ENCODE measurements at places on chromosomes 16 and 17. TPM values are rescaled to one million over a fixed set of nuclear protein-coding genes. Genes with fewer than 3 reads are reported as not detected.

Gene NLRC3
- total RNA-seq, result 1.6 TPM

Gene TCAP
- total RNA-seq, result 2.0 TPM

Gene ZDHHC7
- 48.8 TPM for total RNA-seq

Gene RNF227
- total RNA-seq, result 5.7 TPM

Gene CDH1
- total RNA-seq, result 55.7 TPM

Gene DHRS7C
- total RNA-seq, result not detected

Gene ARL16
- 31.8 TPM for total RNA-seq

DNA sequence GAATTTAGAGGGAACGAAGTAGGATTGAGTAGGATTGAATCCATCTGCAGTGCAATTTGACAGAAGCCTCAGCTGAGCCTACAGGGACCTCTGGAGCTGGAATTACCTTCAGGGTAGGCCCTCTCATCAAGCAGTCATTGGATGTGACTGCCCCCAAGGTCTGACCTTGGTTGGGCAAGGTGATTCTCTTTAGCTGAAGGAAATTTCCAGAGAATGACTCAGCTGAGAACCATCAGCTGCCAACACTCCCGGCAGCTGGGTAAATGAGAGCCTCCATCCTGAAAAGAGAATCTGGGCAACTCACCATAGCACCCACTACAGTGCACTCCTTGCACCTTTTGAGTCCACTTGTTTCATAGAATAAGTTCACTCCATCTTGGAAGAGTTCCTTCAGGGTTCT is 113.5 kb upstream of the MED13 start:
- no peak for DNase-seq

- no peak for DNase-seq
Observed at GRCh38 chr16:12439399-12440227, 364.1 kb downstream of the CPPED1 start.

DNA sequence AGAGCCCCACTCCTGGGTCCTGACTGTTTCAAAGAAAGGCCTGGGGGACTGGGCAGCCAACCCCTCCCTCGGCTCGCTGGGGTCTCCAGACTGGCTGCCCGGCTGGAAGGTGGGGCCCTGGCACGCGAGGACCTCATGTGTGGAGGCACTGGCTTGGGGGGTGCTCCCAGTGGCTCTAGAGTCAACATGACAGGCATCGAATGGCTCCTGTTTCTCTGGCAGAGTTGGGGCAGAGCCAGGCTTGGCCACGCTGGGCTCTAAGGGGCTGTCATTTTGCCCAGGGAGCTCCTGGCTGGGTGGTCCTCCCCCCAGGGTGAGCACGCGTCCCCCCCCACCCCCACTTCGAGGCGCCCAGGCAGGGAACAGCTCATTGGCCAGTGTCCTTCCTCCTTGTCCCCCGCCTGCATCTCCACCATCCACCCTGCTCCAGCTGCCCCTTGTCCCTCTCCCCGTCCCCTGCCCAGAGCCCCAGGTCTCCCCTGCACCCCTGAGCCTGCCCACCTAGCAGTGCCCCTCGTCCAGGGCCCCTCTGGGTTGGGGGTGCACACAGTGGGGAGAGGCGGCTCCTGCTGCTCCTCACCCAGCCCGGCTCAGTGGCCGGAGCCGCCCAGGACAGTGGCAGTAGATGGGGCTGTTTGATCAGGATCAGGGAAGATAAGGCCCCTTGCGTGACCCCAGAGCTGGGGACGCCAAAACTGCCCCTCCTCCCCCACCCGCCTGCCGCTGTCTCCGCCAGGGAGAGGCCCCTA is 2.7 kb downstream of the GCGR start:
- DNase-seq, result no peak

DNA sequence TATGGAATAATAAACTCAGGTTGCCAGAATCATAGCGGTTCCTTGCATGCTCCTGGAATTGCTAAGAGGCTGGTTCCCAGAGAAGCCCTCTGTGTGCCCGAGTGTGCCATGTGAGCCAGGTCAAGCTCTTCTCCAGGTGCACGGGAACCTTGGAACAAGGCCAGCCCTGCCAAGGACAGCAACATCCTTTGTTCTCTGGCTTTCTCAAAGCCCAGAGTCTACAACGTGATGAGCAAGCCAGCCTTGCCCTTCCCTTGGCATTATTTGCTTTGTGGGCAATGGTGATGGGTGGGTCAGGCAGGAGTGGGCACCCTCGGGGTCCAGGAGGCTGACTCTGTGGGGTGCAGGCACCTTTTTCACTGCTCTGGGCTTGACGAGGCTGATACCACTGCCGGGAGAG is 14.2 kb upstream of the SEC14L1 start:
- DNase-seq, result no peak

DNA sequence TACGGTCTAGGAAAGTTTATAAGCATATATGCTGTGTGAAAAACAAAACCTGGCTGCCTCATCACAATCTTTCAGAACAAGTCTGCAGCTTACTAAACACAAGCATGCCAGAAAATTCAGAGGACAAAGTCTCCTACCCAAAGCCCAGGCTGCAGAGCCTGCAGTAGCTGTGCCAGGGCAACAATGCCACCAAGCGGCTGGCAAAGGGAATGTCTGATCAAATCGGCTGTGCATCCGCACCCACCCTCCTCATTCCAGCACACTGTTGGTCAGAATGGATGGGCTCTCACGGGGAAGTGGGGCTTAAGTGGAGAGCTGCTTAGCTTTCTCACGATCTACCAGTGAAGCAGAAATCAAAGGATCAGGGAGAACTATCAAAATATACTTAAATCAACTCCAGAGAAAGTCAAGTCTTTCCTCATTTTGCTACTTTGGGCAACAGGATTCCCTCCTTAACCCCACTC is 73.5 kb downstream of the CYTH1 start:
- peak; percentile 80 for DNase-seq

- no peak for DNase-seq
Observed at GRCh38 chr17:57915544-57915943, 39.7 kb downstream of the CUEDC1 start.

DNA sequence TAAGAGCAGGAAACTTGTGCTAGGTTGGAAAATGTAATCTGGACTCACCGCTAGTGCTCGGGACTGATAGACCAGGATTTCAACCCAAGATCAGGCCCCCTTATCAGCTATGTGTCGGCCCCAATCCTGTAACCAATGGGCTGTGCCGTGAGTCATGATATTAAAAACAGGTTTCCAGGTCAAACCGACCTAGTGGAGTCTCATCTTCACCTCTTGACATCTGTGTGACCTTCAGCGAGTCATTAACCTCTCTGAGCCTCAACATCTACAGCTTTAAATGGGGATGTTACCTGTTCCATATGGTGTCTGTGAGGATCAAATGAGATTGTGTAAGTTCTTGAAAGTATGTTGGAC is 512 bp downstream of the PMM2 start:
- no peak for DNase-seq

- no peak for DNase-seq
Observed at GRCh38 chr16:84593825-84594724, 23.8 kb downstream of the COTL1 start.

- no peak for DNase-seq
Observed at GRCh38 chr17:61436273-61436672, 15.9 kb upstream of the TBX4 start.

- DNase-seq, result peak; percentile 73
Observed at GRCh38 chr16:89860747-89861304, 12.6 kb upstream of the TCF25 start.

DNA sequence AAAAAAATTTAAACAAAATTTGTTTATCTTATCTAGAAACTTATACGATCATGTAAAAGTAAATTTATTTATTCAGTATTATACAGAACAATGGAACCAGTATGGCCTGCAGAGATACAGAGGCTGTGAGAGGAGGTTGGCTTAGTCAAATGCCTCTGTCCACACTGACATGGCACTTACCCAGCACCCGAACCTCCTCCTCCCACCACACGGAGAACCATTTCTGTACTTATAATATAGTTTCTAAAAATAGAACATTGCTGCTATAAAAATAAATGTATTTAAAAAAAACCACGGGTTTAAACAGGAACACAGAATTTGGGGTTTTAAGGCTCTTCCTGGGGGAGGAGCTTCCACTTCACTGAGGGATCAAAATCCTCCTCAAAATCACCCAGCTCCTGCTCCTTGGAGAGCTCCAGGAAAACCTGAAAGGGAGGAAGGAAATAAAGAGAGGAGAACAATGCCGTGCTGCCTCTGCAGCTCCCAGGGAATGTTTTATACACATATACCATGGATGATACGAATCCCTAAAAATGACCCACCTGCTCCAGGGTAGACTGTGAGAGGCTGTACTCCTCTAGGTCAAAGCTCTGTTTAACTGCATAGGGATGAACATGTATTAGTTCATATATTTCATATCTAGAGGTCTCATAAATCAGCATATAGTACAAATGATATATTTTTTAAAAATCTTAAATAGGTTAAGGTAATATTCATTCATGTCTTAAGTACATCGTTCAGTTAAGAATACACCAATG is 87.3 kb downstream of the ABCA8 start:
- DNase-seq, result no peak

GRCh38 chr17:66301864-66302741 is at the start of gene PRKCA:
PRKCA (plus strand) TSS chr17:66302613.
- peak; percentile 84 for DNase-seq

GRCh38 chr16:1311738-1312466 is 2.5 kb downstream of the UBE2I start:
- no peak for DNase-seq

- no peak for DNase-seq
Observed at GRCh38 chr16:2836646-2837508, 6.8 kb downstream of the ZG16B start.

GRCh38 chr17:35745749-35746320 is 7.2 kb downstream of the GAS2L2 start:
- no peak for DNase-seq

DNA sequence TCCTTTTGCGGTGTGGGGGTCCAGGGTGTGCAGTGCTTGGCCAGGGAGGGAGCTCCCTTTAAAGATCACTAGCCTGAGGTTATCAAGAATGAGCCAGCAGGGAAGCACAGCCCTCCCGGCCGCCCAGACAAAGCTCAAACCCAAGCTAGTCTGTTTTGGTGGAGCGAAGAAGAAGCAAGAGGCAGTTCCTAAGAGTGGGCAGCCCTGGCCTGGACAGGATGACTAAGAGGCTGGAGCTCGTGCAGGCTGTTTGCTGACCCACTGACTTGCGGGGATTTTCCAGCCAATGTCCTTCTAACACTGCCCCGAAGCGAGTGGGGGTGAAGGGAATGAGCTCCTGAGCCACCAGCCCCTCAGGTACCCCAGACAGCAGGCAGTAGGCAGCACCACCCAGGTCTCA is 134.4 kb downstream of the COPRS start:
- DNase-seq, result no peak

- peak; percentile 73 for DNase-seq
Observed at GRCh38 chr17:82217530-82218204, 5.0 kb upstream of the CCDC57 start.

DNA sequence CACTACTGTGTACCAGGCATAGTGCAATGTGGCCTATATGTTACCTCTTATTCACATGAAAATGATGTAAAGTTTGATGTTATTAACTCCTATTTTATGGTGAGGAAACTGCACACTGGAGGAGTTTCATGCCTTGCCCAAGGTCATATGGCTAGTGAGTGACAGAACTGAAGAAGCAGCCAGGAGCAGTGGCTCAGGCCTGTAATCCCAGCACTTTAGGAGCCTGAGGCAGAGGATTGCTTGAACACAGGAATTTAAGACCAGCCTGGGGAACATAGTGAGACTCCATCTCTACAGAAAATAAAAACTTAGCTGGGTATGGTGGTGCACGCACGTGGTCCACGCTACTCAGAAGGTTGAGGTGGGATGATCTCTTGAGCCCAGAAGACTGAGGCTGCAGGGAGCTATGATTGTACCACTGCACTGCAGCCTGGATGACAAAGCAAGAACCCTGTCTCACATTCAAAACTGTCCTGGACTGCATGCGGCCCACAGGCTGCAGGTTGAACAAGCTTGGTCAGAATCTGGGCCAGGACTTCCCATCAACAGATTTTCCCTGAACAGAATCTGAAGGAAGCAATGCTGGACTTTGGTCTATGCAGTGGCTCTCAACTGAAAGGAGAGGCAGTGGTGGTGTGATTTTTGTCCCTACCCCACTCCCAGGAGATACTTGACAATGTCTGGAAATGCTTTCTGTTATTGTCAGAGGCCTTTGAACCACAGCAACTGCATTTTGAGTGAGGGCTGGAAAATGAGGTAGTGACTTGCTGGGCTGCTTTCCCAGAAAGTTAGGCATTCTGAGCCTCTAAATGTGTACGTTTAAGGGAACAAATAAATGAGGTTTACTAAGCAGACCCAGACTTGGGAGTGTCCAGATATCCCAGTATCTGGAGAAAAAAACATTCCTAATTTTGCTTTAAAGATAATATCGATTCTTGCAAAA is 479.5 kb downstream of the TMEM114 start:
- no peak for DNase-seq

GRCh38 chr16:4651827-4652226 is 27.2 kb downstream of the MGRN1 start:
- no peak for DNase-seq

GRCh38 chr17:53314521-53314920 is 508.2 kb upstream of the KIF2B start:
- DNase-seq, result no peak

DNA sequence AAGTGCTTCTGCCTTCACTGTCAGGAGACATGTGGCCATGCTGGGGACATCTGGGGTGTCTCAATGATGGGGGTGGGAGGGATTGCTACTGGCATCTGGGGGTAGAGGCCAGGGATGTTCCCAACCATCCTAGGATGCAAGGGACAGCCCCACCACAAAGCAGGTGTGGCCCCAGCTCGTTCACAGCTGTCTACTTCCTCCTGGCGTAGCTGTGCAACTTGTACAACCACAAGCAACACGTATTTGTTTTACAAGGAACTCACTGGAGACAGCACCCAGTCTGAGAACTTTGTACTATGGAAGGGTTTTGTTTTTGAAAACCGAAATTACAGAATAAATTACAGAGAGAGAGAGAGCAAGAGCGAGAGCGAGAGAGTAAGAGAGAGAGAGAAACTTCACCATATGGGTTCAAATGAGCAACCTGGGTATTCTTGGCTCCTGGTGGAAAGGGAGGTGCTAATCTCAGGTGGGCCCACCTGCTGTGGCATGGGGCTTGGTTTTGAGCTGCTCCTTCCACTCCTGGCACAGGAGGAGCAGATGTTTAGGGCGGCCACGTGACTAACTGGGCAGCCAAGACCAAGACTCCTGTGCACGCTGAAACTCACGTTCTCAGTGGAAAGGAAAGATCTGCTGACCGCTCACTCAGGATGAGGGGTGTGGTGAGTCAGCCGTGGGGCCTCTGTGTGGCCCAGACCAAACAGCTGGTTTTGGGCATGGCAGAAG is 17.5 kb upstream of the TNFRSF13B start:
- no peak for DNase-seq

DNA sequence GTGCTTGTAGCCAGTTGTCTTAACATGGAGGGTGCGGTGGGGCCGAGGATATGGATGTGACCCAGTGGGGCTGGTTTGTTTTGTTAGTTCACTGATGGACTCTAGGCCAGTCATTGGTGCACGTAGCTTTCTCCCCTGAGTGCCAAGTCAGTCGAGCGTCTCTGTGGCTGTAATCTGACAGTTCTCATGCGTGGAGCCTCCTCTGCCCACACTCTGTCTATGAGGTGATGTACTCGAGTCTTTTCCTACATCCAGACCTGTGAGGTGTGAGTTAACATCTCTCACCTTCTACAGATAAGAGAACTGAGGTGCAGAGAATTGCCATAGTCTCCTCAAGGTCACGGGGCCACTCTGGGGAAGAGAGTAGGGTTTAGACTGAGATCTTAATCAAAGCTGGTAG is 90.2 kb downstream of the MARCHF10 start:
- DNase-seq, result no peak

GRCh38 chr17:19549746-19550623 is 16.3 kb downstream of the SLC47A1 start:
- DNase-seq, result no peak
